8988T (cell line): ENCODE measurements at places on chromosomes 3 and 15.

- no peak for DNase-seq
Measured at GRCh38 chr3:133361011-133361410, 38.8 kb upstream of the BFSP2 start.

GRCh38 chr15:67924359-67924974, 84.6 kb upstream of the RNU6-1 start:
- DNase-seq = no peak

DNA sequence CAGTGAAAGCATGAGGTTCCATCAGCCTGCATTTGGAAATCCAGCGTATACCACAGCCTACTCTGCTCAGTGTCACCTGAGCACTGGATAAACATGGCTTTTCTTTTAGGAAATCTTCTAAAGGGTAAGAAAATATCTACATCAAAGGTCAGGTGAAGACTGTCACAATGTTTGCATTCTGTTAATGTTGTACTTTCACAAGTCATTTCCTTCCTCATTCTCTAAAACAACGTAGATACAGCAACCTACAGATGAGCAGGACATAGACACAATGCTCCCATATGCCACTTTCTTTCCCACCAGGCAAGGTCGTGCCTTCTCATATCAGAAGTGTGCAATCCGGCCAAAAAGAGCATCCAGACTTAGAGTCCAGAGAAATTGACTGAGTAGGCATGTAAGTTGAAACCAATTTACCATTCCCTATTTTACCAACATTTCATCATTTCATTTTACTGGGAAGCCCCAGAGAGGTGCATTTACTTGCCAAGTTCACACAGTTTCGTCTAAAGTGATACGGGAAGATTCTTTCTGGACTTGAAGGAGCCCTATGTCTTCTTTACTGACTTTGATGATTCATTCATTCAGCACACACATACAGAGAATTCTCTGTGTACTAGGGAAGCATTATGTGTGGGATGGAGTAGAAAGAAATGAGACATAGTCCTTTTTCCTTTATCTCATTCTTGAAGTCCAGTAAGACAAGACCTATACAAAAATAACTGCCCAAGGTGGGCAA, 30.6 kb upstream of the LPP start:
- DNase-seq = no peak

GRCh38 chr3:22659651-22660475, 543.3 kb upstream of the UBE2E2 start:
- DNase-seq = no peak

GRCh38 chr15:72200395-72201237, 3.0 kb upstream of the GRAMD2A start:
- DNase-seq = no peak

- DNase-seq = no peak
Measured at GRCh38 chr15:89112341-89112971, 24.2 kb downstream of the ABHD2 start.

DNA sequence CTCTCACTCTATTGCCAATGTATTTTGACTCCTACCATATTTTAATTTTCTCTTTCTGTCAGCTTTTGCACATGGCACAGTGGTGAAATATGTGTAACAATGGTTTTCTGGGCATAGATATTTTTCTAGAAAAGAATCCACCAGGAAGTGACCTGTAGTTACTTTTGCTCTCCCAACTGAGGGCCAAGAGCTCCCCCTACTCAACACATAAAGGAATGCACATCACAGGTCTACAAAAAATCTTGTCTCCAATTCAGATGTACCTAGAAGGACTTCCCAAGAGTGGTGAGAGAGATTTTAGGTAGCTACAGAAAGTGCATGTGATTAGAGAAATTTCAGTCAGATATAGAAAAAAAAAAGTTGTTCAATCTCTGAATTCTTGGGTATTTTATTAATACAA, 15.6 kb downstream of the CPA3 start:
- no peak for DNase-seq

DNA sequence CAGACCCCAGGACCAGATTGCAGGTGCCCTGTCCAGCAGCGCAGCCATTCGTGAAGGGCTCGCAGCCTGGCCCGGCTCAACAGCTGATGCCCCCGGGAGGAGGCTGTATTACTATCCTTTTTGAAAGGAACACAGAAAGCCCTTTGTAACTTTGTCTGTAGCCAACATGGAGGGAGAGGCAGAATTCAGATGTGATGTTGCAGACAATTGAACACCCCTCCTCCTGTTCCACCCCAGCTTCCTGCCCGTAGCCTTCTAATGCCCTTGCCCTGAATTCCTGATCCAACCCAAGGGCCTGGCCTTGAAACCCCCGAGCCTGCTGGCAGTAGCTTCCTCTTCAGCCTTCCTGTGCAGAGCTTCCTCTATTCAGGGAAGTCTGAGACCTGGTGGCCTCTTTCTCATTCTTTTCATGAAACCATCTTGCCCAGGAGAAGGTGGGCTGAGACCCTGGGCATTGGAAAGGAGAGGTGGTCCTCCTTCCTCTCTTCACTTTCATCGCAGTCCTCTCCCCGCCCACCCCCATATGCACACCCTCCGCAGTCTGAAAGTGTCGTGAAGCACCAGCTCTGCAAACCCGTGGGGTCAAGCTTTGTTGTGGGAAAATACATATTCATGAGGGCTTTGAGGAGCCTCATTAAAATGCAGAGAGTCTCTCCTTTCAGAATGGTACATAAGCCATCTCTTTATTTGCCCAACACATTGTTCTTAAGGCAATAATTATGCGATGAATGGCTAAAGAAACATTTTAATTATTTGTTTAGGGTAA, 109.2 kb downstream of the APBA2 start:
- DNase-seq = no peak

GRCh38 chr15:27017168-27017809, 46.3 kb downstream of the GABRG3 start:
- DNase-seq = no peak

DNA sequence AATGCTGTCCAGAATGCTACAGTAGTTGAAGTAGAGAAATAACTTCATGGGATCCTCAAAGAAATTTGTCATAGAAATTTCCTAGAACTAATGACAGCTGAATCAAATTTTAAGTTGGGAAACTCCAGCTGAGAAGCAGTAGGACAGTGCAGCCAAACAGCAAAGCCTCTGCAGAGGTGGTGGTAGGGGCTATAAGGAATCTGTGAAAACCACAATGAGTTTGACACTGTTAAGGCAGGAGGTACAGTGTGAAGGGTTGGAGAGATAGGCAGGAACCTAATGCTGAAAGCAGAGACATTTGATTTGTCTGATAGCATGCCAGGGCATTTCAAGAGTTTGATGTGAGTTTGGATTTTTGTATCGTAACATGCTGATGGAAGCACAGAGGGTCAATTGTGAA, 22.0 kb downstream of the ASTE1 start:
- no peak for DNase-seq

- DNase-seq = no peak
Measured at GRCh38 chr3:132726341-132726823, 4.2 kb upstream of the NPHP3 start.

GRCh38 chr15:86797135-86797534, 717.5 kb downstream of the AGBL1 start:
- DNase-seq = no peak

DNA sequence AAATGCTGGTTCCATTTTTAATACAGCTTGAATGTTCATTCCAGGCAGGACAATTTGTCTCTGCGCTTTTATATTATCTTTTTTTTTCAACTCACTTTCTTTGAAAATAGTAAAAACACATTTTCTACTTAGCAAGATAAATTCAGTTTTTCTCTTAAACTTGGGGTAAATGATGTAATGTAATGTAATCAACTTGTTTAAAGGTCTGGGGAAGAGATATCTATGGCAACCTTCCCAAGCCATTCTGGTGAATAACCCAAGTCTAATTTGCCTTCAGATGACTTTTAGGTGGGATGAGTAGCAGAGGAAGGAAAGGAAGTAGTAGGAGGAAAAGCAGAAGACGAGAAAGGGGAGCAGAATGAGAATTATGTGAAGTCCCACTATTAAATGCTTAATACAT, 335.1 kb downstream of the SV2B start:
- no peak for DNase-seq

GRCh38 chr15:63942486-63943365, 103.6 kb downstream of the DAPK2 start:
- no peak for DNase-seq

- DNase-seq = no peak
Measured at GRCh38 chr3:29420106-29420505, 139.2 kb downstream of the RBMS3 start.

GRCh38 chr15:76199106-76200082, 111.9 kb downstream of the ETFA start:
- DNase-seq = no peak

DNA sequence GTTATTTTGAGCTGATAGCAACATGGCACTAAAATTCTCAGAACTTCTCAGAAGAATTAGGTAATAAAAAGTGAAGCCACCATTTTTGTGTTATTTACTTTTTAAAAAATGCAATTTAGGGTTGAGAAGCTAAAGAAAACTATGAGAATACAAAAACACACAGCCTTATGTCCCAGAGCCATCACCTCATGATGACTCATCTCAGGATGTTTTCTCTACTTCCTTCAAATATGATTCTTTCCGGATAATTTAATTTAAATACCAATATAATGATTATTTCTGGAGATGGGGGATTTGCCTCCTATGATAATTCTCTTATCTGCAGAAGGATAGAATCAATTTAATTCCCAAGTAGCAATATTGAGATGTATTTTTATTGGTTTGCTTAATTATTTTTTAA, 105.6 kb upstream of the BFSP2 start:
- DNase-seq = no peak

- no peak for DNase-seq
Measured at GRCh38 chr15:60875681-60876080, 353.4 kb downstream of the RORA start.
